ENCODE measurements at places on chromosomes 7 and 10.

GRCh38 chr7:82404094-82404493, 39.5 kb downstream of the CACNA2D1 start:
- no peaks in the 10 kb centered on the region for H3K27me3 ChIP-seq
- H3K27ac ChIP-seq = no peak overlapping the region
- no peak for DNase-seq
- no peak overlapping the region for H3K4me3 ChIP-seq
- no peaks in the 10 kb centered on the region for H3K4me1 ChIP-seq

DNA sequence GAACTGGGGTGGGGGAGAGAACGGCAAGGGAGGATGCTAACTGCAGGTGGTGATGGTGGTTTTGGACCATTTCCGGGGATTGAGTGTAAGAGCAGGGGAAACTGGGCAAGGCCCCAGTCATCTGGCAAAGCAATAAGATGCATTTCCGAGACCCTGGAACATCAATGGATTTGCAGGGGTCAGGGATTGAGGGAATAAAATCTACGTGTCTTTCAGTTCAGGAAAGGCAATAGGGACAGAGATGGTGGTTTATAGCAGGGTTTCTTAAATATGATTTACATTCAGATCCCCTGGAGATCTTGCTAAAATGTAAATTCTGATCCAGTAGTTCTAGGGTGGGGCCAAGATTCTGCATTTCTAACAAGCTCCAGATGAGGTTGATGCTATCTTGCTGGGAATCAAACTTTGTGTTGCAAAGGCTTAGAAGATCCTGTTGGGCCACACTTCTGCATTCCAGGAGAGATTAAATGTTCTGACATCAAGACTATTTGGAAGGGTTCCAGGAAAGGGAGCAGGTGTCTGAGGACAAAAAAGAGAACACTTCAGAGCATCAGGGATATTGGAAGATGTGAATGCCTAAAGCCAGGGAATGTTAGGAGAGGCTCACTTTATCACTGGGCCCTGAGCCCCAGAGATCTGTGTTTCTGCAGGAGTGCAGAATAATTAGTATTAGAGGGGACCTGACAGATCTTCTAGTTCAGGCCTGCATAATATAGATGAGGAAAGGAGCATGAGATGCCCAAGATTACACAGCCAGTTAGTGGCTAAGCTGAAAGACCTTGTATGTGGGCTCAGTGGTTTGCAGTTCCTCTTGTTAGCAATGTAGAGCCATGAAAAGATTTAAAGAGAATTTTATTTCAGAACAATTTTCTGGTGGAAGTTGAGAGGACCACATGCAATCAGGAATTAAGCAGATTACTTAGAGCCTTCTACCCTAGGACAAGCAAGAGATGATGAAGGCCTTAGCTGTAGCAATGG, 32.4 kb downstream of the BLNK start:
- H3K4me3 ChIP-seq = no peak overlapping the region
- no peak overlapping the region for H3K27ac ChIP-seq
- peak; percentile 22 for DNase-seq
- H3K27me3 ChIP-seq = no peaks in the 10 kb centered on the region

GRCh38 chr10:132842397-132842796, 56.5 kb upstream of the NKX6-2 start:
- H3K4me1 ChIP-seq = no peaks in the 10 kb centered on the region
- H3K27ac ChIP-seq = no peak overlapping the region
- no peak for DNase-seq
- no peaks in the 10 kb centered on the region for H3K36me3 ChIP-seq
- H3K27me3 ChIP-seq = no peaks in the 10 kb centered on the region

- H3K36me3 ChIP-seq = no peaks in the 10 kb centered on the region
- no peak for DNase-seq
- H3K4me3 ChIP-seq = peak overlapping the region; percentile 24
- H3K4me1 ChIP-seq = peaks cover 71% of the 10 kb centered on the region
Measured at GRCh38 chr7:2814946-2815874, 28.9 kb downstream of the GNA12 start.

- no peak for DNase-seq
- no peak overlapping the region for H3K4me3 ChIP-seq
- H3K27me3 ChIP-seq = no peaks in the 10 kb centered on the region
- H3K36me3 ChIP-seq = no peaks in the 10 kb centered on the region
- H3K27ac ChIP-seq = no peak overlapping the region
Measured at GRCh38 chr10:88067737-88068136, 204.3 kb downstream of the PTEN start.

GRCh38 chr7:96306385-96307125, 15.3 kb downstream of the SLC25A13 start:
- H3K27ac ChIP-seq = no peak overlapping the region
- H3K36me3 ChIP-seq = no peaks in the 10 kb centered on the region
- H3K4me1 ChIP-seq = peaks cover 69% of the 10 kb centered on the region
- DNase-seq = no peak
- H3K27me3 ChIP-seq = no peaks in the 10 kb centered on the region

DNA sequence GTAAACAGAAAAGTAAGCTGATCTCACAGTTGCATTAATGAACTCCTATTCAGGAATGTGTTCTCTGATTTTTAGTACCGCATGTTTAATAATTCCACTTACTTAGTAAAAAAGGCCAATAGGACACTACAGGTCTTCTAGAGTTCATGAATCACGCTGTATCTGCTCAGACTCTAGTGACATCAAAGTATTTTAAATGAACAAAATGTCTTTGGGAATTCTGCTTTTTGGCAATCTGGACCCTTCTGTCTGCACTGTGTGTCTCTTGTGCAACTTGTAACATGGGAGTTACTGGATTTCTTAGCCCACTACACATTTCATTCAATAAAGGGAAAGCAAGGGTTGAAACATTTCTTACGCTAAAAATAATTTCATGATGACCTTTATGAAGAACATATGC, 50.2 kb downstream of the RABGEF1 start:
- H3K4me1 ChIP-seq = no peaks in the 10 kb centered on the region
- no peaks in the 10 kb centered on the region for H3K27me3 ChIP-seq
- no peak overlapping the region for H3K4me3 ChIP-seq
- no peak overlapping the region for H3K27ac ChIP-seq

DNA sequence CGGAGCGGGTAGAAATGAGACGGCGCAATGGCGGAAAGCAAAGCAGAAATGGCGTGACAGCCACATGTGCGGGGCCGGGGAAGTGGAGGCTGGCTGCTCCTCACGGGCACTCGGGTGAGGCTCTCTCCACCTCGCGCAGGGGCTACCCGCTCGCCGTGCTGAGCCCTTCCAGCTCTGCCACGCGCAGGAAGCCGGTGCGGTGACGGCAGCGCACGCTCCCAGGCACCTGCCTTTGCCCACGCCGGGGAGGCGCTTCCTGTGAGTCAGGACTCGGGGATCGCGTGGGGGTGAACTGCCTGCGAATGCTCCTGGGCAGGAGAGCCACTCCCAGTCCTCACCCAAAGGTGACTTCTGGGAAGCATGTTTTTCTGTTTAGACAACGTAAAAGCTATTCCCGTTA, 431.2 kb downstream of the GLRX3 start:
- no peak overlapping the region for H3K4me3 ChIP-seq
- no peak overlapping the region for H3K27ac ChIP-seq
- no peak for DNase-seq

GRCh38 chr10:75696536-75696935, 265.1 kb downstream of the LRMDA start:
- no peaks in the 10 kb centered on the region for H3K27me3 ChIP-seq
- no peaks in the 10 kb centered on the region for H3K36me3 ChIP-seq
- no peak overlapping the region for H3K4me3 ChIP-seq
- H3K4me1 ChIP-seq = no peaks in the 10 kb centered on the region

- H3K4me1 ChIP-seq = no peaks in the 10 kb centered on the region
- no peak overlapping the region for H3K27ac ChIP-seq
- no peak for DNase-seq
- H3K36me3 ChIP-seq = no peaks in the 10 kb centered on the region
Measured at GRCh38 chr7:98559958-98560357, 57.1 kb upstream of the NPTX2 start.

DNA sequence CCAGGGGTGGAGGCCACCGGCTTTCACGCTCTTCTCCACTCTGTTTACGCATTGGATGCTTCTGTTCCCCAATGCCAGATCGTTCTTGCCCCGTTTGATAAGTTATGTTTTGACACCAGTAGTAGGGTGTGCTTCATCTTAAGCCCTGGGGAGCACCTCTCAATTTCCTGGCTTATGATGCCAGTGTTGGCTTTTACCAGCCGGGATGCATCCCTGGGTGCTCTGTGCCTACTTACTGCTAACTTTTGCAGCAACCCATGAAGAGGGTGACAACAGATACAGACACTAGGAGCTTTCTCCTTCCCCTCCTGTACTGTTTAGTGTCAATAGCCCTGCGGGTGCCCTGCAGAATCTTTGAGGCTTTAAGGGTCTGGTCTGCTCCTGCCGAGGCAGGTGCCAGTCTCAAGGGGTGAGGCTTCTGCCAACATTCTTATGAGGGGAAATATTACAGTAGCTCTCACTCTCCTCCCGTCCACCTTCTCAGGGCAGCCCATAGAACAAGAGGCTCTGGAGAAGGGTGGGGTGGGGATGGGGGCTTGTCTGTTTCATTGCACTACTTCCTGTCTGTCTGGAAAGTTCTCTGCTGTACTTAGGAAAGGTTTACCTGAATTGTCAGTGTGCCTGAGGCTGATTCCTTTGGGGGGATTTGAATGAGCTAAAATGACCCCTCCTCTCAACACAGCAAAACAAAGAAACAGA, 23.3 kb downstream of the ADCY1 start:
- H3K4me3 ChIP-seq = no peak overlapping the region
- peak; percentile 72 for DNase-seq
- no peaks in the 10 kb centered on the region for H3K4me1 ChIP-seq
- H3K27me3 ChIP-seq = no peaks in the 10 kb centered on the region
- H3K27ac ChIP-seq = no peak overlapping the region
- no peaks in the 10 kb centered on the region for H3K36me3 ChIP-seq

DNA sequence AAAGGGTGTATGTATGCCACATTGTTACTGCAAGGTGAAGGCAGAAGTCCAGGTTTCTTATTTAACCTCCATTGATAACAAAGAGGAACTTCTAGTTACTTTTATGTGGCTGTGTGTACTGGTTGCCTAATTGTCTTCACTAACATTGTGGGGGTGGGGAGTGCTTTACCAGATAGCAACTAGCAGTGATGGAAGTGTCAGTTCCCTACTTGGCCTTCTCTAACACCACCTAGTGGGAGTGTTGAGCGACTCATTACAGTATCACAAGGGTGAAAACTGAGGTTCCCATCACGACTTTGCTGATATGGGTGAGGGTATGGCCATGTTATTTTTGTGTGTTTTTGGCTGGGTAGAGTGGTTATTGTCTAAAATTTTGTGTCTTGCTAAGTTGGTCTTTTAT, 274.4 kb downstream of the THSD7A start:
- no peaks in the 10 kb centered on the region for H3K27me3 ChIP-seq
- H3K4me3 ChIP-seq = no peak overlapping the region
- no peak overlapping the region for H3K27ac ChIP-seq
- H3K36me3 ChIP-seq = no peaks in the 10 kb centered on the region

- no peak overlapping the region for H3K27ac ChIP-seq
- peaks cover 11% of the 10 kb centered on the region for H3K36me3 ChIP-seq
- DNase-seq = no peak
- no peaks in the 10 kb centered on the region for H3K4me1 ChIP-seq
Measured at GRCh38 chr10:71300555-71301370, 18.3 kb upstream of the SLC29A3 start.

GRCh38 chr7:102439963-102440795, 6.8 kb downstream of the ORAI2 start:
- no peak overlapping the region for H3K4me3 ChIP-seq
- H3K27me3 ChIP-seq = no peaks in the 10 kb centered on the region
- no peak overlapping the region for H3K27ac ChIP-seq
- H3K4me1 ChIP-seq = peaks cover 8% of the 10 kb centered on the region
- DNase-seq = no peak
- H3K36me3 ChIP-seq = peaks cover 4% of the 10 kb centered on the region

DNA sequence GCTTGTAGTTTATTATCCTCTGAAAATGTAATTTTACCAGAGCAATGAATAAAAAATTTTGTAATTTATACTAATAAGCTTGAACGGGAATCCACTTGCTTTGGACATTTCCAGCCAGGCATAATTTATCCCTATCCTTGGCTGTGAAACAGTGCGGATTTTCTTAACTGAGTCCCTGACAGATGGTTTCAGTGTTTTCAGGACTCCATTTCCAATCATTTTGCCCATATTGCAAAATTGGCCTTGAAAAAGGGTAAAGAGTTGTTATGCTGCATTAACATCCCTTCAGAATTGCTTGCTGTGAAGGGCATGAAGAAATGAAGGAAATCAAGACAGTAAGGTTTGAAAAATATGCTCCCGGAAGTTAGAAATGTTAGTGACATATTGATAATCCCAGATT, 57.7 kb downstream of the NXPH1 start:
- no peaks in the 10 kb centered on the region for H3K27me3 ChIP-seq
- H3K36me3 ChIP-seq = no peaks in the 10 kb centered on the region
- no peak overlapping the region for H3K4me3 ChIP-seq

DNA sequence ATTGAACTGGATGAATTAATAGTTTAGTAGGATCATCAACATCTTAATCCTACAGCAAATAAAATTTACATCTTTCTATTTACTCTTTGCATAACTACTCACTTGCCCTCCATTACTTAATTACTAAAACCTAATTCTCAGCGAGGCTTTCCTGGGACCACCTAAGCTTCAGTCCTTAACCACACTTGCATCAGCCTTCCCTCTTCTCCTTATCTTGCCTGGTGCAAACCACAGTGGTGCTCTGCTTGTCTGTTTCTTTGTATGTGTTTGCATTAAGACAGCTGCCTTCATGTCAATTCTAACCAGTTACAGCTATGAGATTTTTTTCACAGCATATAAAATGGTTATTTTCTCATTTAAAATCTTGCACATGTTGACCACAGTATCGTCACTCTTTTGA, 72.6 kb upstream of the ZNF92 start:
- no peak overlapping the region for H3K27ac ChIP-seq
- H3K4me3 ChIP-seq = no peak overlapping the region
- H3K27me3 ChIP-seq = no peaks in the 10 kb centered on the region

DNA sequence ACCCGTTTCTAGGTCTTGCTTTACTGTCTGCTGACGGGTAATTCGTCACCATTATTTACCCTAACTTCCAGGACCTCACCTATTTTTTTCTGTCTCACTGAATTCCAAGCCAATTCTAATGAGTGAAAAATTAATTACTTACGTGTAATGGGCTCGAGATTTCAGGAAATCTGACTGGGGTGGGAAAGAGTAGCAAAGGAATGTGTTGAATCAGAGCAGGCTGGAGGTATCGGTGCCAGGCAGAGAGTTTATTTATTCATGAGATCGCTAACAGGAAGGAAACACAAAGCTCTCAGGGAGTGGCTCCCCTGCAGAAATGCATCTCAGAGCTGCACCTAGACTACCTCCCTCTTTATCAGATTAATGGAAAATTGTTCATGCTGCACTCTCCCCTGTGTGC, 4.0 kb upstream of the DIP2C start:
- H3K4me3 ChIP-seq = no peak overlapping the region
- H3K27ac ChIP-seq = no peak overlapping the region
- no peaks in the 10 kb centered on the region for H3K27me3 ChIP-seq

DNA sequence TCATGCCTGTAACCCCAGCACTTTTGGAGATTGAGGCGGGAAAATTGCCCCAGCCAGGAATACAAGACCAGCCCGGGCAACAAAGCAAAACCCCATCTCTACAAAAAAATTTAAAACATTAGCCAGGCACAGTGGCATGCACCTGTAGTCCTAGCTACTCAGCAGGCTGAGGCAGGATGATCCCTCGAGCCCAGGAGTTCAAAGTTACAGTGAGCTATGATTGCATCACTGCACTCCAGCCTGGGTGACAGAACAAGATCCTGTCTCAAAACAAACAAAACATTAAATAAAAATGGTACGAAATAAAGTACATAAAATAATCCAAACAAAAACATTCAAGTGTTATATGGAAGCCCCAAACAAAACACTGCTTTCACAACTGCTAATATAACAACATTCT, 125.0 kb downstream of the SNX13 start:
- no peak for DNase-seq
- no peak overlapping the region for H3K27ac ChIP-seq
- no peak overlapping the region for H3K4me3 ChIP-seq
- no peaks in the 10 kb centered on the region for H3K4me1 ChIP-seq
- no peaks in the 10 kb centered on the region for H3K36me3 ChIP-seq

Measured in vagina (tissue), 2 donors.